SW480 (cell line): ENCODE measurements at places on chromosomes 5 and 9.

DNA sequence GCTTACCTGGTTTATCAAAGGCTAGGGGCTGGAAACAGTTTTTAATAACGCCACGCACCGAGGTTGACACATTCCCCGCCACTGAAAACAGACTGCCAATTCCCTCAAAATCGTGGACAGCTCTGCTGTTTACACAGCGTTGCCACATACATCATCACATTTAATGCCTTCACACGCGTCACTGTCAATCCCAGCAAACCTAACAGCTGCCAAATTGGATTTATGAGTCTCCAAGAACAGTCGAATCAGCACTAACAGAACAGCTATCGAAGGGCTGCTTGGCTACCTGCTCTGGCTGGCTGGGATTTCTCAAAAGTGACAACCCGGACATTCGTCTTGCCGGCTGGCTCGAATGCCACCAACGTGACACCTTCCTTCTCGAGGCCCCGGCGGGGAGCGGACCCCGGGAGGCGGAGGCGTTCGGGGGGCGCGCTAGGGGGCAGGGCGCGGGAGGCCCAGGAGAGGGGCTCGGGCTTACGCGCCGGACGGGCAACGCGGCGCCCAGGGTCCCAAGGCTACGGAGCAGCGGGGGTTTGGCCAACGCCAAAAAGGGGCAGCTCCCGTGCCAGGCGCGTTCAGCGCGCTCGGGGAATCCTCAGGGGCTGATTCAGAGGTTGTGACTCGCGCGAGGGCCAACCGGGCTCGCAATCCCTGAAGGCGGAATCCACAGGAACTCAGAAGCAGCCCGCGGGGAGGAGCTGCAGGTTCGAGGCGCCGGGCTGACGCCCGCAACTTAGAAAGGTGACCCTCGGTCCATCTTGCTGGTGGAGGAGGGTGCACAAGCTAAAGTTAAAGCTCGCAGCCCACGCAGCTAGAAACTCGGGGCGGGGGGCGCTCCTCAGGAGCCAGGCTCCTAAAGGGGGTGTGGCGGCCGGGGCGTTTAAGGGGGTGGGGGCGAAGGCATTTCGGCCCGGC lies 1.2 kb downstream of the CDC14B start:
- DNase-seq = peak; percentile 57

DNA sequence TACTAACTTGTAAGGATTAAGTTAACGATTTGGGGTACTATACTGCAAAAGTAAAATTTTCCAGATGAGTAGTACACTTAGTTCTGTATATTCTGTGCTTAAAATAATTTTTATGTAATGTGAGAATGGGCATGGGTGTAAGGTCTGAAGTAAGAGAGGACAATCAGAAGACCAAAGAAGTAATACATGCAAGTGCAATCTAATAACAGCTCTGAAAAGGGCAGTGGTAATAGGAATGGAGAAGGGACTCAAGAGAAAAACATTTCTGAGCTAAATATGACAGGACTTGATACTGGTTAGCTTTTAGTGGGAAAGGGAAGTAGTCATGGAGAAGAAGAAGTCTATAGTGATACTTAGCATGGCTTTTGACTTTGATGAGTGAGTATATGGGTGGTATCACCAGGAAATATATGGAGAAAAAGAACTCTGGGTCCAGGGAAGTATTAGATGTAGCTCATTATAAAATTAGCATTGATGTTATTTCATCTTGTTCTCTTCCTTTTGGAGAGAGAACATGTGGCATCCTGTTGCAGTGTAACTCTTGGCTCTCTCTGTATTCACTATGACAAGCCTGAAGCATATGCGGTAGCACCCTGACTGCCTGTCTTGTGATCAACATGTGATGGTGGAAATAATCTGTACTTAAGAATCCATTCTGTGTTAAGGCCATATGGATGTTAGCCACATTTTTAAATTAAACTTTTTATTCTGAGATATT lies 60.5 kb downstream of the ERCC6L2 start:
- DNase-seq = no peak

DNA sequence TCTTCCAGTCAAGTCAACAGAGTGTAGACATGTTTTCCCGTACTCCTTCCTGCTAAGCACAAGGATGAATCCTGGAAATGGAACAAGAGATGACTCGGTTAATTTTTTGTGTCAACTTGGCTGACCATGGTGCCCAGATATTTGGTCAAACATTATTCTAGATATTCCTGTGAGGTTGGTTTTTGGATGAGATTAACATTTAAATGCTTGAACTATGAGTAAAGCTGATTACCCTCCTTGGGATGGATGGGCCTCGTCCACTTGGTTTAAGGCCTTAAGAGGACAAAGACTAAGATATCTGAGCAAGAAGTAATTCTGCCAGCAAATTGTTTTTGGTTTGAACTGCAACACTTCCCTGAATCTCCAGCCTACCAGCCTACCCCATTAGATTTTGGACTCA lies 338.1 kb upstream of the MSX2 start:
- no peak for DNase-seq

DNA sequence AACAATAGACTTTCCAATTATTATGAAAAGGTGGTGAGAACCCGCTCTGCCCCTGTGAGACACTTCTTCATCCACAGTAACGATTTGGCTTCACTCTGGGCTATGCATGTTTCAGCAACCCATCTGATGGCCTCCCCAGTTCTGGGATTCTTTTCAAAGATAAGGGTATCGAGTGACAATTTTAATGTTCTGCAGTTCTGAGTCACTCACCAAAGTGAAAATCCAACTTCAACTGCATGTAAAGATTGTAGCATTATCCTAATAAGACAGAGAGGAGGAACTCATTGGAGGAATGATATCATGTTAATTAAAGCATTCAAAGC lies 1078.3 kb upstream of the SEMA6A start:
- no peak for DNase-seq

DNA sequence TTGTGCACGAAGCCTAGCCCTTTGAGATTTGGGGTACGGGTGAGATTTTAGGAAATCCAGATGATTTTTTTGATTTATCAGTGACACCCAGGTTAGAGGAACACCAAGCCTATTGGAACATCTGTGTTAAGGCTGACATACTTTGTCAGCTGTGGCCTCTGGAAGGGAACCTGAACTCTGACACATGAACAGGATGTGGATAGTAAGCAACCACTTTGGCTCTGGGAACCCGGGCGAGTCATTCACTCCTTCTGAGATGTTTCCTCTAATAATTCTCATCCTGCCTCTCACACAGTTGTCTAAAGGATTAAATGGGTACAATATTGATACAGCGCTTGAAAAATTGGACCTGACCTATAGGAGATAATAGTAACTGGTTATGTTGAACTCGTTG lies 67.8 kb downstream of the FGF1 start:
- DNase-seq = peak; percentile 41

DNA sequence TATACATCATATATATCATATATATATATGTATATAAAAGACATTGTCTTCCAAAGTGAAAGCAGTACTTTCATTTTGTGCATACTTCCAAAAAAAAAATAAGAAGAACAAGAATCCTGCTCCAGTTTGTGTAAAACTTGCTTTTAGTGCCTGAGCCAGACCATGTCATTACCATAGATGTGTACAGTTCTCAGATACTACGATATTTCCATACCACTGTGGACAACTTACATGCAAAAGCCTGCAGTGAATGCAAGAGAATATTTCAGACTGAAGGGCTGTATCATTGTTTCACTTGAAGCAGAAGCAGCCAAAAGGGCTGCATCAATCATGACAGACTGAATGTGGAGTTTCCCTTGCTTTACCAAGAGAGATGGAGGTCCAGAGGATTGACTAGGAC lies 72.6 kb upstream of the CYLC2 start:
- DNase-seq = no peak

- peak; percentile 18 for DNase-seq
Observed at GRCh38 chr9:87336407-87336806, 161.3 kb upstream of the DAPK1 start.

GRCh38 chr5:134289509-134290113 lies 63.7 kb upstream of the PPP2CA start:
- peak; percentile 86 for DNase-seq

- DNase-seq = no peak
Observed at GRCh38 chr9:35385042-35385441, 104.9 kb upstream of the RUSC2 start.

DNA sequence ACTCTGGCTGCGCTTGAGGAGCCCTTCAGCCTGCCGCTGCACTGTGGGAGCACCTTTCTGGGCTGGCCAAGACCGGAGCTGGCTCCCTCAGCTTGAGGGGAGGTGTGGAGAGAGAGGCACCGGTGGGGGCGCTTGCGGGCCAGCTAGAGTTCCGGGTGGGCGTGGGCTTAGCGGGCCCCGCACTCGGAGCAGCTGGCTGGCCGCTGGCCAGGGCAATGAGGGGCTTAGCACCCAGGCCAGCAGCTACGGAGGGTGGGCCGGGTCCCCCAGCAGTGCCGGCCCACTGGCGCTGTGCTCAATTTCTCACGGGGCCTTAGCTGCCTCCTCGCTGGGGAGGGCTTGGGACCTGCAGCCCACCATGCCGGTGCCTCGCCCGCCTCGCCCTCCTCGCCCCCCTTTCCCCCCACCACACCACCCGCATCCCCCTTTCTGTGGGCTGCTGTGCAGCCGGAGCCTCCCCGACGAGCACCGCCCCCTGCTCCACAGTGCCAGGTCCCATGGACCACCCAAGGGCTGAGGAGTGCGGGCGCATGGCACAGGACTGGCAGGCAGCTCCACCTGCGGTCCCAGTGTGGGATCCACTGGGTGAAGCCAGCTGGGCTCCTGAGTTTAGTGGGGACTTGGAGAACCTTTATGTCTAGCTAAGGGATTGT lies 954.5 kb downstream of the DTWD2 start:
- no peak for DNase-seq

DNA sequence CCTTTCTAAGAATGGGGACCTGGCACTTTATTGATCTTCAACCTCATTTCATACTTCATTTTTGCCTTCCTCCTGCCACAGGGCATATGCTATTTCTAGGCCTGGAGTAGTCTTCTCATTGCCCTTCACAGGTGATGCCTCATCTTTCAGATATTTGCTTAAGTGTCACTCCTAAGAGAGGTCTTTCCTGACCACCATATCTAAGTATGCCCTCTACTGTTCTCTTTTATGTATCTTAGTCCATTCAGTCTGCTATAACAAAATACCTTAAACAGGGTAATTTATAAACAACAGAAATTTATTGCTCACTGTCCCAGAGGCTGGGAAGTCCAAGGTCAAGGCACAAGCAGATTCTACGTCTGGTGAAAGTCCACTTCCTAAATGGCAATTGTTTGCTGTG lies 99.1 kb downstream of the ADAMTS6 start:
- DNase-seq = peak; percentile 1

DNA sequence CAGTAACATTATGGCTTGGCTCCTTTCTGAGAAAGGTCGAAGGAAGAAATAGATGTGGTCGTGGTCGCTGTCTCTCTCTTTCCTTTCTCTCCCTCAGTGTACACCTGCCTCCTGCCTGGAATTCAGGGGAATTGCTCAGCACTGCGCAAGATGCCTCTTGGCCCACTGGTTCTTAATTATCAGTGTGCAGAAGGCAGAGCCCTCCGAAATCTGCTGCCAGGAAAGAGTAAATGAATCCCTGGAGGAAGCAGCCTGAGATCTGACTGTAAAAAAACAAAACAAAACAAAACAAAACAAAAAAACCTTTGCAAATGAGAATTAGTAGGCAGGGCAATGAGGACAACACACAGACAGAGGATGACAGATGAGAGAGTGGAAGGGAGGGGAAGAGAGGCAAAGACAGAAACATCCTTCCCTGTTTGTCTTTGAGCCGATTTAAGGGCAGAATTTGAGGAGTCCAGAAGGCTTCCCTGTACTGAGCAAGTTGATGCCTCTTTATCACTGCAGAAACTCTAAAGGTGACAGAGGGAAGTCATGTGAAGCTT lies 113.8 kb upstream of the PUM3 start:
- no peak for DNase-seq

- no peak for DNase-seq
Observed at GRCh38 chr9:4425319-4426045, 64.8 kb upstream of the SLC1A1 start.

- no peak for DNase-seq
Observed at GRCh38 chr5:97131139-97131710, 11.2 kb downstream of the LIX1 start.

DNA sequence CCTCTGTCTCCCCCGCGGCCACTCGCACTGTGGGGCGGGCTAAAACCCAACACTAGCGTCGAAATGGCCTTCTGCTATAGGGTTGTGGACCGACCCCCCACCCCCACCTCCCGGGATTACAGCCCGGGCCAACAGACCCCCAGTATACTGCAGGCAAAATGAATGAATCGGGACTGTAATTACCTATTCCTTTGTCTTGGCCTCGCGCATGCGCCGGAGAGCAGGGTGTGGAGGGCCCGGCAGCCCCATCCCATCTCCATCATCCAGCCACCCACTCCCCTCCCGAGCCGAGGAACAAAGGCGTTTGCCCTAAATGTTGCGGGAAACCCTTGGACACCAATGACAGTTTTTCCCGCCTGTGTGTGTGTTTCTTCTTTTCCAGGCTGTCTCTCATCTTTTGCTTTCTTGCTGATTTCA lies 1.6 kb downstream of the BASP1 start:
- no peak for DNase-seq

GRCh38 chr5:74226716-74227485 lies 413.6 kb downstream of the ENC1 start:
- no peak for DNase-seq

DNA sequence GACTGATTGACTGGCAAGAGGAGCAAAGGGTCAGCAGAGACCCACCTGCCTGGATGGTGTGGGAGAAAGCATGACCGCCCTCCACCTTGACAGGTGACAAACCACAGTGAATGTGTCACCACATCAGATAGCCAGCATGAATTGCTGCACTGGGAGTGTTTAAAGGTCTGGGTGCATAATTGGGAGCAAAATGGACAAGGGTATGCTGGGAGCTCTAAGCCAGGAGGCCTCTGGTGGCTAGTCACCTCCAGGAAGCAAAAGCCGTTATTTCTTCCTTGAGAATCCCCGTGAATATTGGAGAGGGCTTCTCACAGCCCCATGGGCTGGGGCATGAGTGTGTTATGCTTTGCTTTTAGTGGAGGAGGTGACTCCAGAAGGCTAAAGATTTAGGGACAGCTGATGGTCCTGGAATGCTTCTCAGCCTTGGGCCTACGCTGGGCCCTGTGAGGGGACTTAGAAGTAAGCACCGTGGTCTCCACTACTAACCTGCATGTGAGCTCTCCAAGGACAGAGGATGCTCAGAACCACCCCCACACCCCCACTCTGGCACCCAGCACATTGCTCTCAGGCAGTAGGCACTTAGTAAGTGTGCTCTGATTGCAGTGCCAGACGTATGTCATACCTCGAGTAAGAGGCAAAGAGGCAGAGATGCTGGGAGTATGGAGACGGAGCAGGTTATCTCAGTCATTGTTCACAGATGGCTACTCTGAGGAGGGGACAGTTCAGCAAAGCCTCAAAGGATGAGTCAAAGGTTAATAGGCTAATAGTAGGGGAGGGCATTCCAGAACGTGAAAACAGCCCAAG lies 9.1 kb upstream of the IRF1 start:
- DNase-seq = peak; percentile 67

GRCh38 chr5:157819502-157820115 lies 39.3 kb downstream of the CLINT1 start:
- no peak for DNase-seq

DNA sequence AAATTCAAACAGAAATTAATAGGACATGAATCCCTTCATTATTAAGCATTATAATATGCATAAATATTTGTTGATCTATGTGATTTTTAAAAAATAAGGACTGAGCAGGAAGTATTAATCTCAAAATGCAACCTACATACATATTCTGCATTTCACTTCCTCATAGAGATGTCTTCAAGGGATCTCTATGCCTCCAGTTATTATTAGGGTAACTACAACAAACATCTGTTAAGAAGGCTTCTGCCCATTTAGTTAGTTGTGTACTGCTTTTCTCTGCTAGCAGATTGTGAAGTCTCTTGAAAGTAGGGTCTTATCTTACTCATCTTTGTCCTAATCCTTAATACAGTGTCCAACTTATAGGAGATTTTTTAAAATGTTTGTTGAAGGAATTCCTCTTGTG lies 414.1 kb downstream of the ACTL7B start:
- DNase-seq = no peak

GRCh38 chr5:17431272-17432050 lies 66.6 kb upstream of the TAF11L2 start:
- DNase-seq = no peak
